ENCODE measurements at places on chromosomes 1 and 21.
A peak's percentile ranks its signal among the peaks of the same experiment; 100 is the strongest.

DNA sequence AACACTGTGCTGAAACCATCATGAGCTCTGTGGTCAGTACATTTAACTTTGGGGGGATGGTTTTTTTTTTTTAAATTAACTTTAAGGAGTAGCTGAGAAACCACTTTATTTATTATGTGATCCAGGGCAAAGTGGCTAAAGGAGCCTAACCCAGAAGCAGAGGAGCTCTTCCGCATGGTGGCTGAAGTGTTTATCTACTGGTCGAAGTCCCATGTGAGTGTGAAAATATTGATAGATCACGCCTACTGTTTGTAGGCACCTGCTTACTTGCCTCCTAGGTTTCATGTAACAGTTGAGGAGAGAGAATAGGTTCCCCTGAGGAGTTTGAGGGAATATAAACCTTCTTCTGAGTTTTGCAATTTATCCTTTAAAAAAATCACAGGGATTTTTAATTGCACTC, 181.4 kb downstream of the ZP4 start:
- no peak for DNase-seq

GRCh38 chr1:225155555-225155954, 226.1 kb downstream of the DNAH14 start:
- DNase-seq, result no peak

GRCh38 chr1:157176591-157177121, 38.5 kb upstream of the ETV3 start:
- no peak for DNase-seq

- DNase-seq, result peak; percentile 49
Measured at GRCh38 chr21:41877901-41878830, 978 bp downstream of the PRDM15 start.

- DNase-seq, result no peak
Measured at GRCh38 chr1:31581821-31582810, 5.8 kb downstream of the TINAGL1 start.

- no peak for DNase-seq
Measured at GRCh38 chr1:209720826-209721225, 16.2 kb downstream of the HSD11B1 start.

DNA sequence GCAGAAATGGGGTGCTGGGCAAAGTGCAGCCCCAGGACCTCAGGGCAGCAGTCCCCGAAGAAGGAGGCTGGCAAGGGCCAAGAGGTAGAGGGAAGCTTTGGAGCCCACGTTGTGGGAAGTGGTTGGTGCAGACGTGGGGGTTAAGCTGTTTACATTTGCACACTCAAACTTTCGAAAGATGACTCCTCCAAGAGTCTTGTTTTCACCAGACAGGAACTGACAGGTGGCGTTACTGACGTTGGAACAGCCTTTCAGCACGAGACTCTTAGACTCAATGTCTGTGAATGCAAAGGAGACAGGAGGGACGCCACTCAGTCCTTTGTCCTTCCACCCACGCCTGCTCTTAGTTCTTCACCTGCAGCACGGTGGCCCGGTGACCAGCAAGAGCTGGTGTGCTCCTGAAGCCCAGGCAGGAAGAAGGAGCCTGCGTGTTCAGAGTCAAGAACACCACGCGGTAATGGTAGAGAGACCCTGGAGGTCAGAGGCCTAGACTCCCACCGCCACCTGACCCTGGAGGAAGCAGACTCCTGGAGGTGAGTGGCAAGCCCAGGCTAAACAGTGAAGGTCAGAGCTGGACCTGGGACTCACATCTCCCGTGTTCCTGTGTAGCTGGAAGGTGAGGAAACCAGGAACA, 15.9 kb downstream of the LYPD8 start:
- no peak for DNase-seq

DNA sequence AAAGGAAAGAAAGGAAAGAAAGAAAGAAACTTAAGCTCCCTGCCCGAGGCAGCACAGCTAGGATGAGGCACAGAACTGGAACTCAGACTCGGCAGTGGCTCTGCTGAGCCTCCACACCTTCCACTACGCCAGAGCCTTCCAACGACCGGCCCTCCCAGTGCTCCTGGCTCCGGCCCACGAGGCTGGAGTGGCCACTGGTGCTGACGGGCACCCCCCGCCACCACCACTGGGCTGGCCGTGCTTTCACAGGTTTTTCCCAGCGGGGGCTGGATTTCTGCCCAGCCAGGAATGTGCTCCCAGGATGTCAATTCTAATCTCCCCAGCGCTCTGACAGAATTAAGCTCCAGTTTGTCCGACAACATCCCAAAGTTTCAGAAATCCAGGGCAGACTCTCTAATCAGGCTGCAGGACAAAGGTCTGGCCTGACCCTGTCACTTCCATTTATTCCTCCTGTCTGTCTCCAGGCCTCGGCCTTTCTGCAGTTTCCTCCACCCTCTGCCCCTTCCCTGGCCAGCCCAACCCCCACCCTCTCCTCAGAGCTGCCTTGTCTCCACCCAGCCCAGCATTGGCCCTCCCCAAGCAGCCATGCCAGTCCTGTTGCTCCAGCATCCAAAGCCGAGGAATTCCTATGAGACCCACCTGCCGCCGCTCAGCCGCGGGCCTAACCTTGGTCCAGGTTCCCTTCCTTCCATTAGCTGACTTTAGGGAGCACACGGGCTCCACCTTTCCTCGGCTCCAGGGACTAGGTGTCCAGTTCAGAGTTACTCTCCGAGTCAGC, 81.9 kb downstream of the CASZ1 start:
- DNase-seq, result no peak

GRCh38 chr1:3367376-3367775, 87.1 kb upstream of the ARHGEF16 start:
- DNase-seq, result no peak

GRCh38 chr1:164716992-164717703, 158.2 kb downstream of the PBX1 start:
- DNase-seq, result no peak

- no peak for DNase-seq
Measured at GRCh38 chr1:111535256-111536191, 32.1 kb upstream of the ADORA3 start.

DNA sequence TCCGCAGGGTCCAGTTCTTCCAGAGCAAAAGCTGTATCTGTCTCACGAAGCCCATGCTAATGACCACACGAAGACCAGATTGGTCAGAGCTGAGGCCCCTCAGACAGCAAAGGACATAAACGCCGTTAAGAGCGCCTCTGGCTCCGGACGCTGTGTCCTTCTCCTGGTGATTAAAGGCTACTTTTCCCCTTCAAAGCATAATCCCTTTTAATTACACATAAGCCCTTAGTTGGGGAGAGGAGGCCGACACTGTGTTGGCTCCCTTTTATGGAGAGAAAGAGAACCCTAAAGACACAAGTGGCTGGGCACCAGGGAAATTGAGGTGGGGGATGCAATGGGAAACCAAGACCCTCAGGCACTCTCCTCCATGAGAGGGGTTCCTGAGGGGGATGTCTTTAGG, at the start of gene ABCA4:
ABCA4 (minus strand) TSS at position 158 of the 400 bp plus-strand sequence; CDS start at position 55, 103 bp downstream.
- no peak for DNase-seq

GRCh38 chr1:33119532-33120217, 38.7 kb downstream of the AZIN2 start:
- no peak for DNase-seq

GRCh38 chr1:101438359-101438758, 201.5 kb downstream of the S1PR1 start:
- DNase-seq, result no peak

DNA sequence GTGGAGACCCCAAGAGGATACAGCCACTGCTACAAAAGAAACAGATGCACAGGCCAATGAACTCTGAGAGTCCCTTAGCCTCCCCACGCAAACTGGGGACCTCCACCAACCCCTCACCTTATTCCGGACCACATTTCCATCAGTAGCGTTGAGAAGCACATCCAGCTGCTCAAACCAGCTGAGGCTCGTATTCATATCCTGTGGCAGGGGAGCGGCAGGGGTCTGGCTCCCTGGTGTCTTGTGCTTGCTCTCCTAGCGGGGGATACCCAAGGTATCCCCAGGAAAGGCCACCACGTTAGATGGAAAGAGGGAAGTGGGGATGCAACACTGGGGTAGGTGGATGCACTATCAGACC, 481 bp downstream of the CCDC163 start:
- DNase-seq, result no peak

- no peak for DNase-seq
Measured at GRCh38 chr1:201153474-201154388, 543 bp downstream of the TMEM9 start.

DNA sequence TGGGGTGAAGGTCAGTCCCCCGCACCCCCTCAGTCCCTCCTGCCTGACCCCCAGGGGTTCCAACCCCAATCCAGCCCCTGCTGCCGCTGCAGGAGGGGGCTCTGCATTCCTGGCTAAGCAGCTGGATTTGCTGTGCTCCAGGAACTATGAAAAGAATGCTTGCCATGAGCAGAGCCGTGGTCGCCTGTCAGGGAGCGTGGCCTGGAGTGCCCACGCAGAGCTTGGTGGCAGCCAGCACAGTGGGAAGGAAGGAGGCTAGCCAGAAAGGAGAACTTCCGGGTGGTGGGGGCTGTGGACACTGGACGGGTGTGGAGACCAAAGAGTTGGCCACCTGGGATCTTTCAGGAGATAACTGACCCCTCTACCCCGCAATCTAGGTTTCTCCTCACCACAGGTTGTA, 5.6 kb downstream of the COL8A2 start:
- no peak for DNase-seq

GRCh38 chr1:66490816-66491215, 43.1 kb upstream of the SGIP1 start:
- DNase-seq, result no peak

DNA sequence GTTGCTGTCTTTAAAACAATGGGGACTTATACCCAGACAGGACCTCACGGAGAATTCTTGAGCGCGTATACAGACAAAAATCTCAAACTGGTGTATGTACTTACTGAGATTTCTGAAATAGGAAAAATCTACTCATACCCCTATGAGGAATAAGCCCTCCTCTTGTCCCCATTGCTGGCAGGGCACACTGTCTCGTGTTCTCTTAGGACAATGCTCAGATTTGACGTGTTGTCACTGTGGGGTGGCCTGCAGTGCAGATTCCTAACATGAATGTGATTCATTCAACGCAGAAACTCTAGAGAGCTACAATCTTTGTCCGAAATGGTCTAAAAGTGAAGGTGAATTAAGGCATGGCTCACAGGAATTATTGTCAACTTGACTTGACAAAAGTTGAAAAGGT, 31.1 kb upstream of the PDE9A start:
- DNase-seq, result no peak

GRCh38 chr1:221411283-221411682, 330.6 kb downstream of the DUSP10 start:
- DNase-seq, result no peak

DNA sequence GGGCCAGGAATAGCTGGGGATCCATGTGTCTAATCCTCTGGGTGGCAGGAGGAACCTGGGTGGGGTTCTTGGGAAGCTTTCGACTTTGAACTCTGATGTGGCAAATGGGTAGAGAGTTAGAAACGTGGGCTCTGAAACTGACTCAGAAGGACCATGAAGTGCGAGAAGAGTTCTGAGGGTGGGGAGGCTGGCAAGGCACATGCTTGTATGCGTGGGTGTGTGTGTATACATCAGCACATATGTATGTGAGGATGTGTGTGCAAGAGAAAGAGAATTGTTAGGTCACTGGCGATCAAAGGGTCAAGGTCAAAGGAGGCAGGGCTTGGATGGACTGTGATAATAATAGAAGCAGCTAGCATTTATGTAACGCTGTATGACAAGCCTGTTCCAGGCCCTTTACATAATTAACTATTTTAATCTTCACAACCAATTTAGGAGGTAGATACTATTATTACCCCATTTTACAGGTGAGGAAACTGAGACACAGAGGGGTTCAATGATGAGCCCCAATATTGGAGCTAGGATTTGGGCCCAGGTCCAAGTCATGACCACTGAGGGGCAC, 84.5 kb upstream of the POU3F1 start:
- no peak for DNase-seq

DNA sequence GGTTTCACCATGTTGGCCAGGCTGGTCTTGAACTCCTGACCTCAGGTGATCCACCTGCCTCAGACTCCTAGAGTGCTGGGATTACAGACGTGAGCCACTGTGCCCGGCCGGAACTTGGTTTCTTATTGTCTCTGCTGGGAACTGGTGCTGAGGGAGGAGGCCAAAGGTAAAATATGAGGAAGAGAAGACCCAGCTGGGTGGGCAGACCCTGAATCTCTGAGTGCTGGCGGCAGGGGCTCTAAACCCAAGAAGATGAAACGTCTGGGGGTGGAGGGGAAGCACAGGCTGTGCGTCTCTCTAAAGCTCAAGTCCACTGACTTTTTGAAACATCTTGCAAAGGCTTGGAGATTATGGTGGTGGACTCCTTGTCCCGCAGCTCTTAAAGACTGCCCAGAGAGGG, 82.0 kb upstream of the TLR5 start:
- no peak for DNase-seq

DNA sequence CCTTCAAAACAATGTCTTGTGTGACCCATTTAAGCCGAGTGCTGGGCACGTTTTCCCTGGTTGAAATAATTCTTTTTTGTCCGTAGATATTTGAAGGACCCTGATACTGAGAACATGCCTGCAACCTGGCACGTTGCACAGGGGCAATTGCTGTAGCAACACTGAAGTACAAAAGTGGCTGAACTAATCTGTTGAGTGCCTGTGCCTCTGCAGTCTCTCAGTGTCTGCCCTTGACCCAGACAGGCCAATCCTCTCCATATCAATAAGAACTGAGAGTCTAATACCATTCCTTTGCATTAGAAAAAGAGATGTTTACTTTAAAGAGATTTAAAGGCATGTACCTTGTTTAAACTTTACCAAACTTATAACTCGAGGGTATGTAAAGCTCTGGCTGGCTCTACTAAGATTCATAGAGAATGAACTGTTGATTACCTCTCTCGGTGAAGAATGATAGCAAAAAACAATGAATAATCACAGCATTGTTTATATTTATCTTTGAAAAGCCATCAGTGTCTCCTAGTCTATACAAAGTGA, 2.4 kb downstream of the GREM2 start:
- no peak for DNase-seq

- no peak for DNase-seq
Measured at GRCh38 chr1:84402501-84402900, 4.2 kb downstream of the DNASE2B start.

DNA sequence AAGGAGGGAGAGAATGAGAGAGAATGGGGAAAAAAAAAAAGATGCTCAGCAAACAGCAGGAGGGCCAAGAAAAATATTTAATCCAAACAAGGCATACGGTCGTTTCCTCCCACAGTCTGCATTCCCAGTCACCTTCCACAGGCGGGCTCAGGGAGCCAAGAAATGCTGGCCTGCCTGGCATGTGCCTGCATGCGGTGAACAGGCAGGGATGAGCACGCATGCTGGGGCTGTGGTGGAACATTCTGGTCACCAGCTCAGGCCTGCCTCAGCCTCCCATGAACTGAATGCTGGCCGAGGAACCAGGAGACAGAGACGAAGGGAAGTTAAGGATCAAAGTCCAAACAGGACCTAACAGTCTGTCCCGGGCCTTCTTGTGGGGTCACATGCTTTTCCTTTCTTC, 335.3 kb downstream of the ASTN1 start:
- no peak for DNase-seq

Data from activated CD4-positive, alpha-beta T cell treated with anti-CD3 and anti-CD28 coated beads for 48 hours (primary cell).